ENCODE measurements at places on chromosomes 7 and 10.

GRCh38 chr10:123897146-123897545 is 5.5 kb upstream of the CPXM2 start:
- DNase-seq: no peak

DNA sequence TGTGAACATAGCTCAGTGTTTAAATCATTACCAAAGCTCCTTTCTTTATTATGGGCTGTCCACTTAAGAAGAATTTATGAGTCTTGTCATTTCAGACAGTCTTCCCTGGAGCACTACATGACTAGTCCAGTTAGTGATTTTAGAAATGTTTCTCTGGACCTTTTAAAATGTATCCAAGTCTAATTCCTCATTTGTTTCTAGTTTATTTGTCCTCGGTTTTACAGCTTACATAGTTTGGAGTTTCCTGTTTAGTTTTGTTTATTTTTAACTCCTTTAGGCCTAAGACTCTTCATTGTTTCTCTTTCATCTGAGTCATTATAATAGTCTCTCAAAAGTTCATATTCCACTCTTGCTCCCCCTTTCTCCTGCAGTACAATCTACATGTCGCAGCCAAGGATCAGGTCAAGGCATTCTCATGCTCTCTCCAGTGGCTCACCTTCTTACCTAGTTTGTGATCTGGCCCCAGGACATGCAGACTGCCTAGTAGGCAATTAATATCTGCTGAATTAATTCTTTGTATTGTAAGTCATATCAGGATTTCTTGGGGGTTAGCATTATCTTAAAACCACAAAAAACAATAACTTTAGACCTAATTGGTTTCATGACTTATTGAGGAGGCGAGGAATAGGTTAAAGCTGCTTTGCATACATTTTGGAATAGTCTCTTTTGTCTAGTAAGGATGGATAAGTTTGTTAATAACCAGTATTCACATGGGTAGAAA is 93.8 kb downstream of the MAPK8 start:
- DNase-seq: no peak

GRCh38 chr10:123634221-123634620 is 31.9 kb upstream of the GPR26 start:
- no peak for DNase-seq

GRCh38 chr7:27973625-27974024 is 207.0 kb downstream of the JAZF1 start:
- DNase-seq: no peak

GRCh38 chr10:34607894-34608293 is 207.2 kb downstream of the PARD3 start:
- no peak for DNase-seq

DNA sequence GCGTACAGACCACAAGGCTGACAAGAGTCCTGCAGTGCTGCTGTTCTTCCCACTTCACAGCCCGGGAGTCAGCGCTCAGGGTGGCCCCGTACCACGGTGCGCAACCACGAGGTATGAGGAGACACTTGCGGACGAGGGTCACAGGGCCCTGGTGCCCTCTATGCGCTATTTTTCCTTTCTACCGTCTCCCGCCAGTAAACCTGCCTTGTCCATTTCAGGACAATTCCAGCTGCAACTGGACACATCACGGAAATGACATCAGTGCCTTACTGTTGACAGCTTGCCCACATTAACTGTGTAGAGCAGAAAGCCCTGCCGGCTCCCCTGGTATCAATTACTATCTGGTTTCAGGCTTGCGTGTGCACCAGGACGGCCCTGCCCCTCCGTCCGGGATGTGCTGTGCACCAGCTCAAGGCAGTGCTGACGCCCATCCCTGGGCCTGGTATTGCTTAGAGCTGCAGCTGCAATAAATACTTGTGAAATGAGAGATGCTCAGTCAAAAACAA is 65.1 kb downstream of the ZRANB1 start:
- no peak for DNase-seq

- no peak for DNase-seq
Measured at GRCh38 chr10:99984211-99985034, 25.3 kb downstream of the DNMBP start.

DNA sequence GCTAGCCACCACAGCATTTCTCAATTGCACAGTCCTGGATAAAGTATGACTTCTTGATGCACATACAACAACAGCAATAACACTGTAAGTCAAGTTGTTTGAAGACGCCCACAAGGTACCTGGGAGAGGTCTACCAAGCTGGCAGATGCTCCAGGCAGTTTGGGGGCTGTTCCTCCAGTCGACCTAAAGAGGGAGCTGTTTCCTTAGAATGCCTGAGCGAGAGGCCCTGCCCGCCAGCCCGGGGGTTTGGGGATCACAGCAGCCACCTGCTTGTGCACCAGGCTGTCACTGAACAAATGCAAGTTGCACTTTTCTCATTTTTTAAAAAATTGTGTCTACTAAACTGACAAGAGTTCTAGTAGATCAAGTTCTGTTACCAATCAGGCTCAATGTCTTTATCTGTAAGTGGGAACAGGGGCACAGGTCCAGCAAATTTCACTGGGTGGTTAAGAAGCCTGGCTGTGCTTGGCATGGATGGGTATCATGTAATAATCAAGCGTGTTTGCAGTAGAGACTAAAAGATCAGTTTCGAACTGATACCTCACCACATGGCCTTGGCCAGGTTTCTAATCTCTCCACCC is 193.8 kb upstream of the ADO start:
- peak; percentile 63 for DNase-seq

- DNase-seq: no peak
Measured at GRCh38 chr7:67589183-67589582, 592.5 kb downstream of the TYW1 start.

GRCh38 chr10:48682265-48682664 is 2.4 kb upstream of the WDFY4 start:
- DNase-seq: no peak

DNA sequence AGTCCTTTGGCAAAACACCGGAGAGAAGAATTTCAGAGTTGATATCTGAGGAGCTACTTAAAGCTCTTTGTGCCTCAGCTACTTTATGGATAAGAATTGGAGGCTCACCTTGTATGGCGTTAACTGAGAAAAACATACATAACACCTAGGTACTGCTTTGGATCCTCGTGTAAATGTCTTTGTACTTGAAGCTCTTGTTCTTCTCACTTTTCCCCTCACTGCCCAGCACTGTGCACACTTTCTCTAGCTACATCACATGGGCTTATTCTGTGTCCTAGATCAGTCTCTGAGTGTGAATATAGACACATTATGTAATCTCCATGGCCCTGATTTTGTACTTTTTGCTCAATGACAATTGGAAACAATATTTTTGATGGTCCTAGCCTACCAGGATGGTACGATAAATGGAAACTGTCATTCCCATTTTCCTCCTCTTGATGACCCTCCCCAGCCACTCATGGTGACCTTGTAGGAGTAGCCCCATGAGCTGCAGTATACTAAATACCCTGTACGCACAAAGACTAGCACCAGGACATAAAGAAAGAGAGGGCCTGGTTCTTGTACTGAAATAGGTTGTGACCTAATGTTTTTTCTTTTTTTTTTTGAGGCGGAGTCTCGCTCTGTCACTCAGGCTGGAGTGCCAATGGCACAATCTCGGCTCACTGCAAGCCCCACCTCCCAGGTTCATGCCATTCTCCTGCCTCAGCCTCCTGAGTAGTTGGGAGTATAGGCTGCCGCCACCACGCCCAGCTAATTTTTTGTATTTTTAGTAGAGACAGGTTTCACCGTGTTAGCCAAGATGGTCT is 22.1 kb downstream of the STAMBPL1 start:
- DNase-seq: no peak

GRCh38 chr10:43997330-43997729 is 348.6 kb upstream of the ZNF32 start:
- DNase-seq: no peak

- DNase-seq: no peak
Measured at GRCh38 chr10:104638861-104639589, 2.1 kb upstream of the SORCS3 start.

GRCh38 chr10:72637398-72637857 is 11.5 kb upstream of the MICU1 start:
- DNase-seq: no peak

DNA sequence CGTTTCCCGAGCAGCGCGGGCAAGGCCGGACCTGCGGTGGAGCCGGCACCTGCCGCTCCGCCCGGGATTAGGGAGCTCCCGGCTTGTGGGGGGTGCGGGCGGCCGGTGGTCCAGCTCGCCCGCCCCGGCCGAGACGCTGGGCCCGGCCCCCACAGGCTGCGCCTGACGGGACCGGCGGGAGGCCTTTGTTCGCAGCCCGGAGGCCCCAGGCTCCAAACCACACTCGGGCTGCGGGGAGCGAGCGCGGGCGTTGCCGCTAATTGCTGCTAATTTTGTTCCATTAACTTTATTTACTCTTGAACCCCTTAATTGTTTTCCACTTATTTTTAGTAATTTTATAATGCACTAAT is 9.6 kb downstream of the UNCX start:
- no peak for DNase-seq

- no peak for DNase-seq
Measured at GRCh38 chr7:21251151-21251800, 176.6 kb upstream of the SP4 start.

DNA sequence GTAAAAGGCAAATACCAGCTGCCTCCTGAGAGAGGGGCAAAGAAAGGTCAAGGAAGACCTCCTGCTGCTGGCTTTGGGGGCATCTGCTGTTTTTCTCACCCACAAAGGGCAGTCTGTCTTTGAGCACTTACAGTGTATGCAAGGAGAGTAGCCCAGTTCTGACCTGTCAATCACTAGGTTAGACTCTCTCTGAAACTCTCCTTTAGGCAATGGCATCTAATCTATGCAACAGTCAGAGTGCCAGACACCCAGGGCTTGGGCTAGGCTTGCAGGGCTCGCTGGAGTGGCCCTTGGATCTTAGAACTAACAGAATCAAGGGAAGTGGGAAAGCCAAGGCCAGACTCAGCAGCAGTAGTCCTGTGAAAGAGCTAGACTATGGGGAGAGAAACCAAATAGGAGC is 522.9 kb downstream of the NRG3 start:
- DNase-seq: no peak

DNA sequence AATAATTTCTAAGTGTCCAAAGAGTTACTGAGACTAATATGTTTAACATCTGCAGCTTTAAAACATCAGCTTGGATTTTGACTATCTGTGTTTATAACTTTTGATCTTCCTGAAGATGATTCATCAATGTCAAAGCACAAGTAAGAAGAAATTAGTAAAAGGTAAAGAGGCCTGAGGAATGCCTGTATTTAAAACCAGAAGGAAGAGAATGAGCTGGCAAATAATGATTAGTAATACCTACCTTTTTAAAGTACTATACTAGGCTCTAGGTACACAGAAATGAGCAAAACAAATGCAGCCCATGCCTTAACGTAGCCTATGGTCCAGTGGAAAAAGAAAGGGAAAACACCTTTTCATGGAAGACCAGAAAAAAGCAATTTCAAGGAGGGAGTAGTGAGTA is 158.0 kb downstream of the KCND2 start:
- DNase-seq: no peak

DNA sequence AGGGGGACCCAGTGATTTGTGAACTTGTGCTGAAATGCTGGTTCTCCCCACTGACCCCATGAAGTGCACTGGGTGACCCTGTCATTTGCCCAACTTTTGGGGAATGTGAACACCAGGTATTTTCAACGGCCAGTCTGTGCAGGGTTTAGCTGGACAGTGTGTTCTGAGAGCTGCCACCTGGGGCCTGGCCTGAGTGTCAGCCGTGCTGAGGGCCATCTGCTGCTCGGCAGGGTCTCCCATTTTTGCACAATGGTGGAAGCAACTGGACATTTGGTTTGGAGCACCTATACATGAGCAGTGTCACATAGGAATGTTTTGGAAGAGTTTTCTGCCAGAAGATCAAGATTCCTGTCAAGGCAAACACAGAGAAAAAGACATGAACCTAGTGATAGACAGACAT is 5.2 kb downstream of the CHN2 start:
- DNase-seq: no peak

DNA sequence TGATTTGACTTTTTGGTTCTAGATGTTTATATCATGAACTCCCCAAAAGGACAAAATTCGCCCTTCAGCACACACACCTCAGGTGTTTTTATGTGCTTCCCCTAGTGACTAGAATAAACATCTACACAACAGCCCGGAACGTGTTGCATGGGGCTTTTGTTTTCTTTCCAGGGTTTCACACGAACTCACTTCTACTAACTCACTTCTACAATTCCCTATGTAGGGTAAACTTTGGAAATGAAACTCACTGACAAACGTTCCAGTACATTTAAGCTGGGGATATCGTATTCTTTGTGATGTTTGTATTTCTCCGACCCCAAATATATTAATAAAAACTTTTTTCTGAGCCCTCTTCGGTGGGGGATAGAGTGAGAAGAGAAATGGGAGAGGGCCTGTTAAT is 1.4 kb downstream of the TRA2A start:
- DNase-seq: no peak

- DNase-seq: no peak
Measured at GRCh38 chr7:107596881-107597581, 17.0 kb downstream of the BCAP29 start.

DNA sequence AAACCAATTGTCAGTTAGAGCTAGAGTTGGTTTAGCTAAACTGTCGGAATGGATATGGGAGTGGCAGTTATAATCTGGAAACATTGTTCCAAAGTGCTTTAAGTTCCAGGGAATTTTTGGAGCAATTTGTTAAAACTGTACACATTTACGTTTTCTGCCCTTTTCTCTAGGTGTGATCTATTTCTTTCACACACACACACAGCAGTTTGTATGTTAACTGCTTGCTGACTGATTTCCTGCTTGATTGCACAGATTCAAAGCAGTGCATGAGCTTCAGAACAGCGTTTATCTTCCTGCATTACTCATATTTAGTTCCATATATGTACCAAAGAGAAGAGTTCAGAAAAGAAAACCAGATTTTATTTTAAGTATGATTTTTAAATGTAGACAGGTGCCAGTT is 57.9 kb downstream of the MGMT start:
- no peak for DNase-seq

GRCh38 chr10:129253865-129254179 is 213.2 kb upstream of the MGMT start:
- no peak for DNase-seq

GRCh38 chr10:69285699-69286098 is 7.4 kb downstream of the HK1 start:
- DNase-seq: no peak

DNA sequence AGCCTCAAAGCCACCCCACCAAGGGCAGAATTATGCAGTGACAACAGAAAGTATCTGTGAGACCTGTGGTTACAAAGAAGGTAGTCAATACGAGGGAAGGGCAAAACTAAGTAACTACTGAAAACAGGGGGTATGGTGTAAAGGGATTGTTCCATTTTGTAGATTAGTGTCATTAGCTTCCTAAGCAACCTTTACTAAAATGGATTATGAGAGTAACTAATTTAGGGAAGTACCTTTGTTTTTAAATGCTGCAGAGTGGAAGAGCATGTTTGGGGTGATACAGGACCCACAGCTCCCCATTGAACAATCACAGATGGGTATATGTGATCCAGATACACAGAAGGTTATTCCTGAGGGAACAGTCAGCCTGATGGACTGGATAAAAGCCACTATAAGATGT is 51.3 kb upstream of the TAC1 start:
- no peak for DNase-seq
